CD4-positive, alpha-beta T cell treated with Interleukin-17A for 4 hours (primary cell): ENCODE measurements at places on chromosomes 6 and 20.

- DNase-seq, result no peak
Observed at GRCh38 chr6:132731086-132731485, 17.2 kb upstream of the VNN1 start.

DNA sequence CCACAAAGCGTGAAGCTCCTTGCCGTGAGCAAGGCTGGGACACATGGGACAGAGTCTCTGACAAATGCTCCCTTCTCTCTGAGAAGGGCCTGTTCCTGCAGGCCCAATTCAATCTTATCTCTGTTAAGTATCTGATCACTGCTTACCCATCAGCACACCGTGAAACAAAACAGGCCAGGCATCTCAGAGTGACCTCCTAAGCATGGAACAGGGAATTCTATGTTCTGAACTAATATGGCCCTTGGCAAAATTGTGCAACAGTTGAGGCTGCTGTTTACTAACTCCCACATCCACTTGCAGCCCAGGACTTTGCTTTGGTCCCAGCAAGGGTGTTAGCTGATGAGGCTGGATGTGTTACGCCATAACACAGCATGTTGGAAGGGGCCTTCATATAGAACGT lies 79.2 kb downstream of the GCLC start:
- DNase-seq, result no peak

DNA sequence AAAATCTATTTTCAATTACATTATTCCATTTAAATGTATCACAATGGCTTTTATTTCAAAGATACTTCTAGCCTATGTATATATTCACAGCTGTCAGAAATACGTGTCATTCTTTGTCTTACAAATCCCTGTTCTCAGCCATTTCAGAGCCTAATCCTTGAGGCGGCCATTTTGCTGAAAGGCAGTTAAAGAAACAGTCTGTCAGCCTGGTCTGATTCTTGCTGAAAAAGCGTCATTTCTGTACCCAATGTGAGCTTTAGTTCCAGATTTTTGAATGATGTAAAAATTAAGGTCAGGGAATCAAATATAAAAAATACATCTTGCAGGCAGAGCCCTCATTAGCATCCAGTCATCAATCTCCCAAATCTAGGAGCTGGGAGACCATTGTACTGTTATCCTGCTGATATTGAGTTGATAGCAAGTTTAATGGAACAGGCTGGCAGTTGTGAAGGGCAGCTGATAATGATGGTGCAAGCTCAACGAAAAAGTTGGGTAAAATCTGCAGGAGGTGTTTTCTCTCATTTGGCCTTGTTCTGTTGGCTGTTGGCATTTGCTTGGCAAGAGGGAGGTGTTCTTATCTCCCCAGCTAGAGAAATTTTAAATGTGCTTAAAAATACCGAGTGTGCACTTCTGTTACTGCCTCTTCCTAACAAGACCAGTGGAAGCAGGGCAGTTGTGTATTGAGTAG lies 314.8 kb downstream of the SOX4 start:
- DNase-seq, result no peak

DNA sequence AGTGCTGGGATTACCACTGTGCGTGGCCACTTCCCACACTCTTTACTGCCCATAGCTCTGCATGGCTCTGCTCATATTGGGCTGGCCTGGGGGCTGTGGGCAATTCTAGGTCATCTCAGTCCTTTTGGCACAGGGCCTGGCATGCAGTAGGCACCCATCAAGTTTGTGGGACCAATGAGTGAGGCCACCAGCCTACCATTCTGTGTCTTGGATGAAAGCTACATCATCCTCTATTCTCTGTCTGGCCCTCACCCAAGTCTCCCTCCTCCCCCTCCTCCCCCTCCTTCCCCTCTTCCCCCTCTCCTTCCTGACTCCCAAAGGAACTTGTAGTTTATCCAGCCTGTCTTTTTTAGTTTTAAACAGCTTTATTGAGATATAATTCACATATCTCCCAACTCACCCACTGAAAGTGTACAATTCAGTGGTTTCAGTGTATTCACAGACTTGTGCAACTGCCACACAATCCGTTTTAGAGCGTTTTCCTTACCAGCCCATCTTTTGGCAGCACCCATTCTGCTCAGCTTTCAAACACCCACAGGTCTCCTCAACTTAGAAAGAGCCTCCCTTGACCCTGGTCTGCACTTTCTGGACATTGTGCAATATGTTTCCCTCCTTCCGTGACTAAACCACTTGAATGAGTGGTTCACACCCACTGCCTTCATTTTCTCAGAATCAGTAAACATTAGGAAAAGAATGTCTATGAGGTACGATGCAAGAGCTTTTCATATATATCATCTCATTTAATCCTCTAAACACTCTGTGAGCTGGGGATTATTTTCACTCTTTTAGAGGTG lies 21.5 kb upstream of the MRPS18A start:
- no peak for DNase-seq

GRCh38 chr6:85669735-85670194 lies 27.1 kb upstream of the SYNCRIP start:
- DNase-seq, result peak; percentile 57

DNA sequence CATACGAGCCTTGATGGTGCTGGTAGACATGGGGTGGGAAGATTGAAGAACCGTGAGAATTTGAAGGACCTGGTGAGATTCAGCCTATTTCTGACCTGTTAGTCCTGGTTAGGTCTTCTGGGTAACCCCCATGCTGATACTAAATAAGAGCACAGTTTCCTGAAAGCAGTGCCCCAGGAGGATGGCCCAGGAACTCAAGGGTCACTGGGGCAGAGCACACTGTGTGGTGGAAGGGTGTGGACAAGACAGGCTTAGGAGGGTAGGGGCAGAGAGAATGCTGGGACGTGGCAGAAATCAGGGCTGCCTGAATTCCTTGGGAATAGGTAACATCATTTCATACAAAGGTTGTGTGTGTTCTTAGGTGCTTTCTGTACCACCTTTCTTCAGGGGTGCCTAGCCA lies 31.9 kb upstream of the ENPP1 start:
- DNase-seq, result no peak

DNA sequence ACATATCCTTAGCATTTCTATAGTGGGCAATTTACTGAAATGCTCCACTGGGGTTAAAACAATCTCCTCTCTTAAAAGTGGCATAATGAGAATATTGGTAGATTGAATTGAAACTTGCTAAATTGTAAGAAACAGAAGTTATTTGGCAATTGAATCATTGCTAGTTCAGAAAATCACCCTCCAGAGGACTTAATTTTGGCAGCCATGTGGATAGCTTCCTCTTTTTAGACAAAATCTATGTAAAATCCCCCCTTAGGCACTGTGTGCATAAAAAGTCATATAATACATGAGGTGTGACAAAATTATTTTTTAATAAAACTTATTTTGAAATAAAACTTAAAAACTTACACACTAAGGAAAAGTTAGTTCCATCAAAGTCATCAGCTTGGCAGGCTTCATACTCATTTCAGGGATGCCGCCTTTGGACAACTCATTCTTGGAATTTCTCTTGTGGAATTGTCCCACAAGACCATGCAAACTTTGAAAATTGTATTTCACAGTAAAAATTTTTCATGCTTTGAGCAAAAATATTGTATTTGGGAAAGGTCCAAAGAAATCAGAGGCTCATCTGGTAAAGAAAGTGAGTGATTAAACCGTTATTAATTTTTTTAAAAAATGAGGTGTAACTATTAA lies 473.0 kb downstream of the BCKDHB start:
- DNase-seq, result no peak

- DNase-seq, result peak; percentile 8
Observed at GRCh38 chr6:11536795-11537194, 754 bp upstream of the TMEM170B start.

DNA sequence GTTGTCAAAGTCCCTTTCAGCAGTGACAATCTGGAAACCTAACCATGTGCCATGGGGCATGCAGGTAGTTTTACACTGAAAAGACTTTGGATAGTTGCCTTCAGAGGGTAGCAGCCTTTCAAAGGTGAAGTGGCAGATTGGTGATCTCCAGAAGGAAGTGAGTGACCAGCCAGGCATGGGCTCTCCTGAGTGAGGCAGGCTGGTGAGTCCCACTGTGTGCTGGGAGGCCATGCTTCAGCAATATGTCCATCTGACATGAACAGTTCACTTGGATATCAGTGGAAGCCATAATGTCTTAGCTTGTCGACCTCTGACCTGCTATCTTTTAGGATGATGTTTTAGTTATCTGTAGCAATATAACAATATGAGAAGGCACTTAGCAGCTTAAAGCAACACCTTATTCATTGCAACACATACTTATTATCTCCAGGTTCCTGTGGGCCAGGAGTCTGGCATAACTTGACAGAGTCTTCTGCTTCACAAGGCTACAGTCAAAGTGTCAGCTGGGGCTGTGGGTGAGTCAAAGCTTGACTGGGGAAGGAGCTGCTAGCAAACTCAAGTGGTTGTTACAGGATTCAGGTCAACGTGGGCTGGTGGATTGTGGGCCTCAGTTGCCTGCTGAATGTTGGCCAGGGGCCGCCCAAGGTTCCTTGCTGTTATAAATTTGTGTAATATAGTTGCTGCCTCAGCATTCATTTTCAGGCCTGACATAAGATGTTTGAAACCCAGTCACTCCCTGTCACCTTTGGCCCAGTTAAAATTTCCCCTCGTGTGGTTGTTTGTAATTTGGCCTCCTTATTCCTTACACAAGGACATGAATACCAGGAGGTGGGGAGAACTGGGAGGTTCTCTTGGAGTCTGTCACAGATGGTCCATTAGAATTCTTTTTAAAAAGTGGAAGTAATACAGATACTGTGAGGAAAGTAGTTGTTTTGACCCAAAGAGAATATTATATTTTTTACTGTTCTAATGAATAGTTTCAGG lies 100.2 kb downstream of the UST start:
- DNase-seq, result no peak

- DNase-seq, result no peak
Observed at GRCh38 chr6:7910298-7910653, 312 bp downstream of the TXNDC5 start.

DNA sequence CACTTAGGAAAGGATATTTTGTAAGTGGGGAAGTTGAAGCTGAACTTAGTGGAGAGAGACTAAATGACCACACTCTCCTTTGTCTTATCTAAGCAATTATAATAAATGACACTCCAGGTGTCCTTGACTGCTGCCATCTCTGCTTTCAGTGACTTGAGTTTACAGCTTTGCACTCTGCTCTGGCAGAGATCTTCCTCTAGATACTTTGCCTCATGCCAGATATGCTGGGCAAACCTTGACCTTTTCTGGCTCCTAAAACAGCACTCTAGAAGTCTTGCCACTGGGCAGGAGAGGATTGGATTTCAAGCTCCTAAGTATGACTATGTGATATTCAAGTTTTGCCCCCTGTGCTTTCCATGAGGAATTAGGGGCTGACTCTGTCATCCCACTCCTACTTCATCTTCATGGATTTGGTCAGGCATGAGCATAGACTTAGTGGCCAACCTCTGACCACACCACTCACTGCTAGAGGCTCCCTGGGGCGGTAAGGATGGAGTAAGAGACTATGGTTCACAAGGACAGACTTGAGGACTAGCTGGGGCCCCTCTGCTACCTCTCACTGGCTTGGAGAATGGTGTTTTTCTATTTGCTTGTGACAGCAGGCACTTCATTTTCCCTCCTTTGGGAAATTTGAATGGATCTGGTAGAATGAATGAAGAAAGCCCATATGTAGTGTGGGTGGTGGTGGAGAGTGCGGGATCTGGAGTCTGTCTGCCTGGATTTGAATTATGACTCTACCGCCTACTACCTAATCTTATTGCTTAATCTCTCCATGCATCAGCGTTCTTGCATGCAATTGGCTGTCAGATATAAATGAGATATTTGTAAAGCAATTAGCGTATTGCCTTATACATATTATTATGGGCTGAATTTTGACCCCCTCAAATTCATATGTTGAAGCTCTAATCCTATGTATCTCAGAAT lies 191.4 kb downstream of the REV3L start:
- DNase-seq, result no peak

GRCh38 chr6:10413850-10414738 lies 780 bp downstream of the TFAP2A start:
- DNase-seq, result no peak
